RPMI8226 (cell line): ENCODE measurements at places on chromosomes 6 and 20.

DNA sequence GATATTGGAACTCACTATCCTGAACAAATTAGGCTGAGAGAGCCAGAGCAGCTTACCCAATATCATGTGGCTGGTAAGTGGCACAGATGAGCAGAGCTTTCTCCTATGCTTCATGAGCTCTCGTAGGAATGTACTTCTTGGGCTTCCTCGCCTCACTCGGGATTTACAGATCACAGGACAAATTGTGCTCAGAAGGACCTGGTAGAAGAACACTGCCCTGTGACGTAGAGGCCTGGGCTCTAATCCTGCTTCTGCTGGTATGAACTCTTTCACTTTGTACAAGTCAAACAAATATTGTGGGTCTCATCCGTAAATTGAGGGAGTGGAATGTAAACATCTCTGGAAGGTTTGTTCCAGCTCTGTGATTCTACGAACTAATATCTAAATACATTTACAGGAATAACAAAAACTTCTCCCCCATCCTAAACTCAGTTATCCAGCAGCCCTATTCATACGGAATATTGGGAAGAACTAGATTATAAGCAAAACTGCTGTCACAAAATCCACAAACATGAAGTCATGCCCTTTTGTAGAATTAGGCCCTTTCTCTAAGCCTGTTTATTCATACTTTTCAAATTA is 187.6 kb downstream of the CLIC5 start:
- DNase-seq, result no peak

DNA sequence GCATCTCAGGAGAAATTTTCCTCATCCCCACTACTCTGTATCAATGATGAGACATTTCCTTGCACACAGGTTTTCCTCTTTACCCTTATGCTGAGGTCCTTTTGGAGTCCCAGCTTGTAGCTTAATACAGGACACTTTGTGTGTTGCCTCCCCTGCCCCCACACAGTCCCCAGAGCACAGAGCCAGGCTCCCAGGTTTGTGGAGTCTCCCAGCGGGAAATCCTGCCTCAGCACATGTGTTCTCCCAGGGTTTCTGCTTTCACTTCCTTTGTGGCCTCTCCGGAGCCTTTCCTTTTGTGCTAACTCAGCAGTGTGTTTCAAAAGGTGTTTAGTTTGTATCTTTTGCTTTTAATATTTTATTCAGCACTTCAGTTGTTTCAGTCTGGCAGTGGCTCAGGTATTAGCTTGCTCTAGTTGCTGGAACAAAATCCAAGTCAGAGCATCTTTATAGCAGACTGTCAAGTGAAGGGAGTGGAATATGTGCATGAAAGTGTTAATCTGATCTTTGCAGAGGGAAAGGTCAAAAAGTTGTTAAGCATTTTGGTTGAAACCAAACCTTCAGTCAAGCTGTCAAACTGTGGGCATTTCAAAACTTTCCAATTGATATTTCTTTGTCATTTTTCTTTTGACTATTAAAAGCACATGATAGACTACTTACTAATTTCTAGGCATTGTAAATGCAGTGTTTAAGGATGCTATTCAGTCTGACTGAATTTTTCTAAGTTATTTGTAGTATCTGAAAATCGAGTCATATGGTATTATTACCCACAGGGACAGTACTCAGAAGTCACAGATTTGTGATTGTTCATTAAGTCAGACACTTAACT is 8.6 kb downstream of the SNX9 start:
- peak; percentile 83 for DNase-seq

DNA sequence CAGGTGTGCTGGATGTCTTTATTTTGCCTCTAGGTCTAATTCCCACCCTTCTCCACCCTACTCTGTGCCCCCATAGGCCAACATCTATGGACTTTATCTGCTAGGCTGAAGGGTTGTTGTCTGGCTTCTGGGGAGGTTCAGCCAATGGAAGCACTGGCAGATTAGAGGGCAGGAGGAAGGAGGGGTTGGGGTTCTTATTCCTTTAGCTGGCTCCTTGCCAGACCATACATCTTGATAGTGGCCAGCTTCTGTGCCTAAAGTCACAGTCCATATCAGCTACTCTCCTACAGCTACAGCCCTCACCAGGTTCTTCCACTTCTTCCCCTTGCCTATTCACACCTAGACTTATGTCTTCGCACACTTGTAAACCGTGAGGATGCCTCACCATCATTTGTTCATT is 41.1 kb downstream of the ROS1 start:
- DNase-seq, result no peak

- no peak for DNase-seq
Observed at GRCh38 chr6:144588697-144589325, 303.7 kb downstream of the UTRN start.

DNA sequence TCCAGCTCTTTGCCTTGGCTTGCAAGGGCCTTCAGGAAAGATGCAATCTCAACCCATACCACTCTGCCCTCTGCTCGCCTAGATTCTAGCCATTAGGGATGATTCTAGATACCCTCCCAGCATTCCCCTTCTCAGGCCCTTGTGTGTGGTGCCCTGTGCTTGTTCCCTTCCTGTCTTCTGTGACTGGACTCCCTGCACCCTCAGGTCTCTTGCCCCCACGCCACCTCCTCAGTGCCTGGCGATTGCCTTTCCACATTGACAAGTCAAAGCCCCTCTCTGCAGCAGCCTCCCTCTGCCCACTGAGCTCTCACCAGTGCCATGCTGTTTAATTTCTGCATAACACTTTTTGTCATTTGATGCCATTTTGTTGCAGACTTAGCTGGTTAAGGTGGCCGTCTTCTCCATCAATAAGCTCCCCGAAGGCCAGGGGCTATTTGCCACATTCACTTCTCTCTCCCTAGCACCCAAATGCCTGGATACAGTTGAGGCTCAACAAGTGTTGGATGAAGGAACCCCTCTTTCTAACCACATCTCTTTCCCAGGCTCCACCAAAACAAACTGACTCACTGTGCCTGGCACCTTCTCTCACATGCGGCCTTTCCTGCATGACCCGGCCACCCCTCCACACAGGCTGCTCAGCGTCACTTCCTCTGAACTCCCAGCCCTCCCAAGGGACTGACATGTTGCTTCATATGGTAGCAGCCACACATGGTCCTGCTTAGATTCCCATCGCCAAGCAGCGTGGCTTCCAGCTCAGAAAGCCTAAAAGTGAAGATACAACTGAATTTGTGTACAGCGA is 4.6 kb upstream of the TXNDC5 start:
- peak; percentile 50 for DNase-seq

GRCh38 chr20:24915440-24915839 is 33.6 kb upstream of the CST7 start:
- DNase-seq, result no peak

DNA sequence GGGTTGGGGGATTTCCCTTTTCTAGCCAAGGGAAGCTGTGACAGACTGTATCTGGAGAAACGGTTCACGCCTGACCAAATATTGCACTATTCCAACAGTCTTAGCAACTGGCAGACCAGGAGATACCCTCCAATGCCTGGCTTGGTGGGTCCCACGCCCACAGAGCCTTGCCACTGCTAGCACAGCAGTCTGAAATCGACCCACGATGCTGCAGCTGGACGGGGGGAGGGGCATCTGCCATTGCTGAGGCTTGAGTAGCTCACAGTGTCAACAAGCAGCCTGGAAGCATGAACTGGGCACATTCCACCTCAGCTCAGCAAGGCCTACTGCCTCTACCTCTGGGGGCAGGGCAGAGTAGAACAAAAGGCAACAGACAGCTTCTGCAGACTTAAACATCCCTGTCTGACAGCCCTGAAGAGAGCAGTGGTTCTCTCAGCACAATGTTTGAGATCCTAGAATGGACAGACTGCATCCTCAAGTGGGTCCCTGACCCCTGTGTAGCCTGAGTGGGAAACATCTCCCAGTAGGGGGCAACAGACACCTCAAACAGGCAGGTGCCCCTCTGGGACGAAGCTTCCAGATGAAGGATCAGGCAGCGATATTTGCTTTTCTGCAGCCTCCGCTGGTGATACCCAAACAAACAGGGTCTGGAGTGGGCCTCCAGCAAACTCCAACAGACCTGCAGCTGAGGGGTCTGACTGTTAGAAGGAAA is 89.9 kb upstream of the ECI2 start:
- DNase-seq, result no peak

- DNase-seq, result no peak
Observed at GRCh38 chr6:3500262-3501014, 43.6 kb upstream of the SLC22A23 start.

DNA sequence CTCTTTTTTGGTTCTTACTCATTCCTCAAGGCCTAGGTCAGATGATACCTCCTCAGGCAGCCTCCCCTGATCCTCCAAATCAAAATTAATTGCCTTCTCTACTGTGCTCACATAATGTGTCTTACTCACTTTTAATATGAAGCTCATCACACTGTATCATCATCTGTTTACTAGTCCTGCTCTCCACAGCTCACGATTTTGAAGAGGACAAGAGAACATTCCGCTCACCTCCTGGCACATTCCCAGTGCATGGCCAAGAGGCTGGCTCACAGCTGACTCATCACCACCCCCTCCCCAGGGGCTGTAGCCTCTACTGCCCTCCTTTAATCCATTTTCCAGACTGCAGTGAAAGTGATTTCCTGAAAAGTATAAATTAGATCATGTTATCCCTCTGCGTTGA is 133.1 kb downstream of the ALDH8A1 start:
- no peak for DNase-seq

DNA sequence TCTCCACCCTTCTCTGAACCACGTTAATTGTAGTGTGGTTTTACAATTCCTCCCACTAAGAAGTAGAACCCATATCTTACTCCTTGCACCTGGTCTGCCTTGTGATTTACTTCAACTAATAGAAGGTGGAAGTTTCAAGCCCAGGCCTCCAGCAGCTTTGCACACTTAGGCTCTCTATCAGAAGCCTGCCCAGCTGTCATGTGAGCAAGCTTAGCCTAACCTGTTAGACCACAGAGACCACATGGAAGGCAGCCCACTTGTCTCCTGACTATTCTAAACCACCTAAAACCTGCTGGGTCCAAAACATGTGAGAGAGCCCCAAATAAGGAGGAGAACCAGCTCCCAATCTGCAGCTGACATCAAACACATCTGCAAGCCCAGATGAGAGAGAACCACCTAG is 127.6 kb upstream of the BTBD3 start:
- DNase-seq, result no peak

GRCh38 chr6:45634231-45634630 is 256.5 kb upstream of the SUPT3H start:
- no peak for DNase-seq

GRCh38 chr6:1987640-1988039 is 257.8 kb downstream of the GMDS start:
- DNase-seq, result no peak

GRCh38 chr6:75611702-75612375 is 10.2 kb downstream of the SENP6 start:
- DNase-seq, result no peak

GRCh38 chr6:39753725-39754045 is 28.5 kb upstream of the KIF6 start:
- no peak for DNase-seq

DNA sequence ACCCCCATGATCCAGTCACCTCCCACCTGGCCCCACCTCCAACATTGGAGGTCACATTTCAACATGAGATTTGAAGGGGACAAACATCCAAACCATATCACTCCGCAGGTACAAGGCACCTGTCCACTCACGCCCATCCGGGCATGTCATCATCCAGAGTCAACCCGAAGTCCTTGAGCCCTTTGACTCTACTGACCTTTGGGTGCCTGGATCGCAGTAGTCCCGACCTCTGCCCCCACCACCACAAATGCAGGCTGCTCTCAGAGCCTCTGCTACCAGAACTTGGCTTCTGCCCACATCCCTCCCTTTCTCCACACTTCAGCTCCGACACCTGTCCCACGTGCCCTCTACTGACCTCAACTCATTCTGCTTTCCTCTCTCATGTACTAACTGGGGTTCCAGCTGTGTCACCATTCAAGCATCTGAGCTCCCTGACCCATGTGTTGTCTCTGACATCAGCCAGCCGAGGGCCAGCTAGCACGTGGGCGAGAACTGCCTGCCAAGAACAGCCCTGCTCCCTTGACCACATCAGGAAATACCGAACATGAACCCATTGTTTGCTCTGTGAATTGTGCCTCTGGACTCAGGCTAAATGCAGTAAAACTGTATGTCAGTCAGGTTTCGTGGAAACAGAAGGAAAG is 498.3 kb upstream of the SULF2 start:
- DNase-seq, result peak; percentile 51

DNA sequence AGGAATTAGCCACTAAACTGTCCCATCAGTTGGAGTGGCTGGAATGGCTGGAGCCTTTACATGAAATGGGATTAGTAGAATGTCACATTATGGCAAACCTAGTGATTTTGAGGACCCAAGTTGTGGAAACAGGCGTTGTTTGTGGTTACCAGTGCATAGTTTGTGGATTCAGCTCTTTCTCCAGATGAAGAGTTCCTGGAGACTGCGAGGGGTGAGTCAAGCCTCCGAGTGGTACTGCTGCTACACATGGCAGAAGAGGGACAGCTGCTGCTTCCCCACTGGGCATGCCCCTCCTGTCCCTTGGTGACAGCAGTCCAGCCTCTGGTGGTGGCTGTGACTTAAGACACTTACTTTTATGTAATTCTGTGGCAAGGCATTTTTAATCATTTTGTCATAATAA is 94.2 kb upstream of the SCP2D1 start:
- no peak for DNase-seq

DNA sequence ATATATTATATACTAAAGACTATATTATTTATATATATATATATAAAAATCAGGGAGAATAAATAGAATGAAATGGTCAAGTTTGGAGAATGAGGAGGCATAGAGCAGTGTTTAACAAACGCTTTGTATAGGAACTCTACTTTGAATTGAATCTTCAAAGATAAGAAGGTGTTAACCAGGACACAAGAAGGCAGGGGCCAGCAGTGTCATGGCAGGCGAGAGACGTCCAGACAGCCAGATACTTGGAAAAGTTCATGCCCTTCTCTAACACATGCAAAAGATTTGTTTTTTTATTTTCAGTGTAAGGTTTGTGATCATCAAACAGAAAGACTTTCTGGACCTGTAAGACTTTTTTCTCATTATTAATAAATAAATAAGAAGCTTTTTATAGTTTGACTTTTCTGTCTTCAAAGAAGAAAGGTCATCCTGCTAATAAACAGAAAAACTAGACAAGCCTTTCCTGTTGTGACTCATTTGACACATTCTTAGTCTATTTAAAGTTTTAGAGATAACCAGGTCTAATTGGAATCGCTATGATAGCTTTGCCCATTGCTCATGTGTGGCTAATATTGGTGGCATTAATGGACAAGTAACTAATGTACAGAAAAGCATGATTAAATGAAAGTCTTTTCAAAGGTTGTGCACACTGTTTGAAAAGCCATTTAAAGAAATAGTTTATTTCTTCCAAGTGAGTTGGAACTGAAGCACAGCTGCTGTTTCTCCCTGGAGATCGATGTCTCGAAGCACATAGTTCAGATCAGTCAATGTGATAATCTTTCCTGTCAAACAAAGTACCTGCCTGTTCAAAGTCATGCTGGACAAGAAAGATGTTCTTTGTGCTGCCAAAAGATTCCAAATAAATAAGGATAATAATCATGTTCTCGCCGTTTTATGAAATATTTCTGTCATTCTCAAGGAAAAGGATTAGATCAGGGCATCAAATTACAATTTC is 420.4 kb upstream of the OPRM1 start:
- no peak for DNase-seq

GRCh38 chr6:104324301-104324700 is 535.4 kb downstream of the HACE1 start:
- DNase-seq, result no peak
